NCI-H1417 (cell line): ENCODE measurements at places on chromosomes 16 and 17.

DNA sequence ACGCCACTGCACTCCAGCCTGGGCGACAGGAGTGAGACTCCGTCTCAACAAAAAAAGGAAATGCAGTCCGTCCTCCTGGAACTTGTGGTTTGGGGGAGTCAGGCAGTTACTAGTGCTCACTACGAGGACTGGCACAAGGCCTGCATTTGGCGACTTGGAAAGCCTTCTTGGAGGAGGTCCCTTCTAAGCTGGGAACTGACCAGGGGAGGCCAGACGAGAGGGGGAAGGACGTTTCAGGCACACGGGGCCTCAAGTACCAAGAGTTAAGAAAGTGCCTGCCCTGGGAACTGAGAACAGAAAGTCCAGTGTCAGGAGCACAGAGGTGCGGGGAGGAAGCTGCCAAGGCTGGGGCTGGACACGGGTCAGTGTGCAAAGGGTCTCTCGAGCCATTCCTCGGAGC, 89.9 kb downstream of the ABR start:
- DNase-seq = no peak

GRCh38 chr17:53630638-53631037, 192.1 kb upstream of the KIF2B start:
- no peak for DNase-seq

GRCh38 chr16:78778101-78779004, 678.9 kb downstream of the WWOX start:
- DNase-seq = no peak

GRCh38 chr16:54780266-54780665, 150.4 kb upstream of the IRX5 start:
- no peak for DNase-seq

DNA sequence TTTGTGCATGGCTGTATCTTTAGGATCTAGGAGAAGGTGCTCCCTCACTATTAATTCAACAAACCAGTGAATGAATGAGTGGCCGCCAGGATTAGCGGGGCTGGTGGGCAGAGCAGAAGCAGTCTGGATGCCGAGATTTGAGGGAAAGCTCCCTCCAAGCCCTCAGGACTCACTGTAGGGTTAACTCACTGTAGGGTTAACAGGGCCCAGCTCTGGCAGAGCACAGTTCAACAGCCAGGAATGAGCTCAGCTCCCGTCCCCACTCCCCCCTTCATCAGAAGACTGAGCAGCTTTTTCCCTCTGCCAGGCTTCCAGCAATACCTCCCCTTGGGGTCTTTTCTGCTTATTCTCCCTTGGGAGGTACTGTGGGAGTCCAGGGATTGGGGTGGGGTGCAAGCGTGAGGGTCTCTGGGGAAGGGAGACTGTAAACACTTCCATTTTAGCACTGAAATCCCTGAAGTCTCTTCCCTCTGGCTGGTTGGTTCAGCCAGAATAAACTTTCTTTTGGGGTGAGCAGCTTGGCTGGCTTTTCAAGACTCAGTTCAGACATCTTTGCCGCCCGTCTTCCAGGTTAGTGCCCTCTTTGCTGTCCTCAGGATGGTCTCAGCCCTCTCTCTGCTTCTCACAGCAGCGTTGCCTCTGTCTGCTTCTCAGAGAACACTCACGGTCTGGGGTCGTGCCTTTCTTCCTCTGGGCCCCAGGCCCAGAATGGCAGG, 53.7 kb upstream of the WSB1 start:
- no peak for DNase-seq

GRCh38 chr17:27471321-27472269, 15.3 kb downstream of the KSR1 start:
- DNase-seq = no peak

- no peak for DNase-seq
Observed at GRCh38 chr17:19769946-19770652, 22.0 kb upstream of the ALDH3A1 start.

- DNase-seq = no peak
Observed at GRCh38 chr17:20172376-20172775, 163.2 kb downstream of the SPECC1 start.

DNA sequence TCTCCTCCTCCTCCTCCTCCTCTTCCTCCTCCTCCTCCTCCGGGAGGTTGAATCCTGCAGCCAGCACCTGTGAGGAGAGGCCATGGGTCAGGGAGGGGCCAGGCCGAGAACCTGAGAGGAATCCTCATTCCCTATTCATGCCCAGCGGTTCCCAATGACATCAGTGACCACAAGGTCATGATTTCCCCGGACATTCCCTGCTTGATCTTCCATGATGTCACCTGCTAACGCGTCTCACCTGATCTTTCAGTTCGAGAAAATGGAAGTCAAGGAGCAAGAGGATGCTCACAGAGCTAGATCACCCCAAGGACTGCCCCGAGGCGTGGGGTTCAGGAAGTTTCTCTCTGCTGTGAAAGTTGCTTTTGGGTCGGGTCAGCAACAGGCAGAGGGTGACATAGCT, 5.4 kb downstream of the APOBR start:
- no peak for DNase-seq

- no peak for DNase-seq
Observed at GRCh38 chr17:49130891-49131290, 1.7 kb upstream of the B4GALNT2 start.

DNA sequence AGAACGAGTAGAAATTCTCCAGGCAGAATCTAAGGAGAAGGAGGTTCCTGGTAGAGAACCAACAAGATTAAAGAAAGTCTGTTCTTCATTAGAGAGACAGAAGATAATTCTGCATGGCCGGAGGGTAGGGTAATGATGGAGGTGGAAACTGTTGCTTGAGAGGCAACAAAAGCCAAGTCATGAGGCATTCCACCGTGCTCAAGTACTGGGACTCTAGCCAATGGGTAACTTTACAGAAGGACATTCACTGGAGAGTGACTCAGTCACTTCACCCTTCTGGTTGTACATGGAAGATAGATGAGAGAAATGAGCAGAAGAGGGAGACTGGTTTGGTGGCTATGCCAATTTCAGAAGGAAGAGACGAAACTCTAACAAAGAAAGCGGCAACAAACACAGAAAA, 53.6 kb upstream of the ANKFN1 start:
- DNase-seq = no peak

DNA sequence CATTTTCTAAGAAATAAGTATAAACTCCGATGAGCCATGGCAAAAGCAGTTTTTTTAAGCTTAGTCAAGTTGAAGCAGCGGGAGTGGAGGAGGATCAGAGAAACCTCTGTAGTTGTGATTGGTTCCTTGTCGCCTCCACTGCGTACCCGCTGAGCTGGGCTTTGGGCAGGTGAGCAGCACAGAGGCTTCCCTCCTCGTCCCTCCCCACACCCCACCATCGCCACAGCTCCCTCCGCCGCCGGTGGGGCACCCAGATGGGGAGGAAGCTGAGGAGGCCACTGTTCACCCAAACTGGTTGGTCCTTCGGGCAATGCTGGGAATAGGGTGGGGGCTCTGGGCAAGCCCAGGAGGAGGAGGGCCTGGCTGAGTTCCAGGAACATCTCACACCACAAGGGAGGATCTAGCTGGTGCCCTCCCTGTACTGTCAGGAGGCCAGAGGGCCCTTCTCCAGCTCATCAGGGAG, 5.2 kb upstream of the MRPL38 start:
- peak; percentile 73 for DNase-seq

- DNase-seq = no peak
Observed at GRCh38 chr16:60810250-60810649, 1226.0 kb downstream of the CDH8 start.

DNA sequence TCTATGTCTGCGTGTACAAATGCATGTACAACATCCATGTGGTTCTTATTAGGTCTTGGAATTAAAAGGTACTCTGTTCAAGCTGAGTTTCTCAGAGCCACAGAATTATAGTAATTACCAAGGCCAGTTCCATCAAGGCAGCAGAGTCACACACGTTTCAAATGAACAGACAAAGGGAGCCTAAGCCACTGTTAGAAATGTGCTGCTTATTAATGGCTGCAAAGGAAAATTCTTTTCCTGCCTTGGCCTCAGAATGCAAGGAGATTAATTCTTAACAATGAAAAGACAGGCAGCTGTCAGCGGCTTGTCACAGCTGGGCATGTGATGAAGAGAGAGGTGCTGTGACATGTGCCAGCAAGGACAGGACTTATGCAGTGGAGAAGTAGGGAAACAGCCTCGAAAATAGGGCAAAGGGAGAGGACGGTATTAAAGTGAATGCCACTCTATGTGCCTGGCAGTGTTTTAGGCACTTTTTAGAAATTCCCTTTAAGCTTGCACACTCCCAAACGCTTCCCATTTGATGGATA, 100.1 kb upstream of the CLEC3A start:
- no peak for DNase-seq

DNA sequence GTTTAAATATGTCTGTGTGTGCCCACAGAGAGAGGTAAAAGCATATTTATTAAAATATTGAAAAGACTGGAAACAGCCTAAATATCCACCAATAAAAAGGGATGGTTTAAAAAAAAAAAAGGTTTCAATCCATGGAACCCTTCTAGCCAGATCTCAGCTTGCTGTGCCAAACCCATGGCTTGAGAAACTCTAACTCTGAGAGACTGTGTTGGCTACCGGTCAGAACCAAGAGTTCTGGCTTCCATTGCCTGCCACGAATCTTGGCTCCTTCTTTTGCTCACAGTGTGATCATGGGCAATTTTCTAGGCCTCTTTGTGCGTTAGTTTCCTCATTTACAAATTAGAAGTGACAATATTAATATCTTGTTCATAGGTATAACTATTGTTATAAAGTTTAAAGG, 201.3 kb upstream of the IRX3 start:
- no peak for DNase-seq

DNA sequence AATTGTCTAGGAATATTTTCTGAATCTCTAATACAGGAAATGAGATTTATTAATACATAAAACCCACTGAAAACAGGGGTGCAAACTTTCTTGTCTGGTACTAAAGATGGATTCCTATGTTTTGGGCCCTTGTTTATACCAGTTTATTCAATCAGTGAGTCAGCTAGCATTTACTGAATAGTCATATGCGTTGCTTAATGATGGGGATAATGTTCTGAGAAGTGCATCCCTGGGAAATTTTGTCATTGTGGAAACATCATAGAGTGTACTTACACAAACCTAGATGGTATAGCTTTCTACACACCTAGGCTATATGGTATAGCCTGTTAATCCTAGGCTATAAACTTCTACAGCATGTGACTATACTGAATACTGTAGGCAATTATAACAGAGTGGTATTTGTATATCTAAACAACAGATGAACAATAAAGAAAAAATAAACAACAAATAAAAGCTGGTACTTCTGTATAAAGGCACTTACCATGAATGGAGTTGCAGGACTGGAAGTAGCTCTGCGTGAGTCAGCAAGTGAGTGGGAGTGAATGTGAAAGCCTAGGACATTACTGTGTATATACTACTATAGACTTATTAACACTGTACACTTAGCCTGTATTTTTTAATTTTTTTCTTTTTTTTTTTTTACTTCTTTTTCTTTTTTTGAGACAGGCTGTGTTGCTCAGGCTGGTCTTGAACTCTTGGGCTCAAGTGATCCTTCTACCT, 63.7 kb downstream of the SIAH1 start:
- no peak for DNase-seq

DNA sequence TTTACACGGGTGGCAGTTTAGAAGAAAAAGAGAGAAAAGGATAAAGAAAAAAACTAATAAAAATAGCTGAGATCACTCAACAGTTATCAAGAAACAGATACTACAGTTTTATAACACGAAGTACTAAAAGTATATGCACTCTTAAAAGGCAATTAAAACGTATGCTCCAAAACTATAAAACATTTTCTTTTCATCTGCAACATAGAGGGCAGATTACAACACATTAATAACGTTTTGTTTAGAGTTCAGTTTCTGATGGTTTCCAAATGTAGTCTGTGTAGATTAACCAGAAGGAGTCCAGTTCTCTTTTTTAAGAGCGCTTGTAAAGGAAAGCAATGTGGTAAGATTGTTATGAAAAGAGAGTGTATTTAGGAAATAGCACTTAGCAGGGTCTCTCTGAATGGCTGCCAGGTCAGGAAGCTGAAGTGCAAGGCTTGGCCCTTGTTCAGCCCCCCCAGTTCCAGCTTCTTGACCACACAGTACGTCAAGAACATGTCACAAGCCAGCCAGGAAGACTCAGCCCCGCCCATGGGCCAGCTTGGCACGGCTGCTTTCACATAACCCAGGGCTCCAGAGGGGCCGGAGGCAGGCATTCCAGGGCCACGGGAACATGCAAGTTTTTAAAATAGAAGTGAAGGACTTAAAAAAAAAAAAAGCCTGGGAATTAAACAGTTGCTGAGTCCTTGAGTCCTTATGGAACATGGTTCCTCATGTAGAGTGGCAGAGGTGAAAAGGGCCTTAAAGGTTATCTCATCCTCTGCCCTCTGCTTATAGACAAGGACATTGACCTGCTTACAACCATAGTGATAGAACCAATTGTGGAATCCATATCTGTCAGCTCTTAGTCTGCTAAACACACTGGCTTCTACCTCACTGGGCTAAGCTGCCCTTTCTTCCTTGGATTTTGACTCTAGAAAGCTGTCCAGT, 147.4 kb upstream of the TBX2 start:
- DNase-seq = no peak

DNA sequence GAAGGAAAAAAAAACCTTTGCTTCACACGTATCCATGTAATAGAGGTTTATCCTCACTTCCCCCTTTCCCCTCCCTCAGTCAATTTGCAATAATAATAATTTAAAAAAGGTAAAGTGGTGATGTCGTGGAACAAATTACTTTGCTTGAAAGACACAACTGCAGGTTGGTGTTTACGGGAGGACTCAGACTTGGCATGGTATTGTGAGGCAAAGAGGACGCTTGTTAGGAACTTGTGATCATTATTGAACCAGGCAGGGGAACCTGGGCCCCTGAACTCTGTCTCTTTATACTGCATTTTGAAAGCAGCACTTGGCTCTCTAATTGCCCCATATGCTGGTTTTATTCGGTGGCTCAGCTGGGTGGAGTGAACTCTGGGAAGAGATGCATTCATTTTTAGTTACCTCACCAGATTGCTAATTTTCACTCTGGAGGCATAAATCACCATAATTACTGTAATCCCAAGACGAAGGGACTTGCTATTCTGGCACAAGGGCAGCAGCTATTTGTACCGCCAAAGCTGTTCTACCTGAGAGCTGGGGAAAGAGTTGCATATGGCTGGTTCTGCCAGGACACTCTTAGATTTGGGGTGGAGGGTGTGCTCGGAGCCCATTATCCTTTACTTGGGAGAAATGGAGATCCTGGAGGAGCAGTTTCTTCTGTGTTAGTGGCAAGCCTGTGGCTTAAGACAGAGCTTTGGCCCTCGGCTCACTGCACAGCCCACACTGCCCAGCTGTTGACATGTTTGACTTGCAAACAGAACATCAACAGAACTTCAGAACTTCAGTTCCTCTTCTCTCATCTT, 5.7 kb upstream of the DHX8 start:
- peak; percentile 80 for DNase-seq

- DNase-seq = no peak
Observed at GRCh38 chr16:77462894-77463293, 28.1 kb upstream of the ADAMTS18 start.

- no peak for DNase-seq
Observed at GRCh38 chr17:40260528-40260927, 27.2 kb upstream of the CDC6 start.

DNA sequence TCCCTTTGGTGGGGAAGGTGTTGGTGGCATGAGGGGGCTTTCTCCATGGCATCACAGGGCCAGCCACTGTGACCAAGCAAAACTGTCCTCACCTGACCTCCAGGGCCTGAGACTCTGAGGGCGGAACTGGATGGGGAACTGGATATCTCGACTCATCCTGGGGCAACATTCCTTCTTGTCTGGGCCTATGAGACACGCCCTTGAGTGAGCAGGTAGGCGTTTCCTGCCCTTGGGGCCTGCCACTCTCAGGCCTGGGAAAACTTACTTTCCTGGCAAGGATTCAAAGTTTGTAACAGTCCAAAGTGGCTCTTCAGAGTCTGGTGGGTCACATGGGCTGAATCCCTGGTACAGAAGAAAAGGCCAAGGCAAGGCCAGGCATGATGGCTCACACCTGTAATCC, 9.6 kb downstream of the MT1X start:
- DNase-seq = no peak

GRCh38 chr17:77540975-77541374, 400.2 kb downstream of the SEC14L1 start:
- DNase-seq = no peak
